ENCODE measurements at places on chromosomes 4 and X.
A peak's percentile ranks its signal among the peaks of the same experiment; 100 is the strongest.

DNA sequence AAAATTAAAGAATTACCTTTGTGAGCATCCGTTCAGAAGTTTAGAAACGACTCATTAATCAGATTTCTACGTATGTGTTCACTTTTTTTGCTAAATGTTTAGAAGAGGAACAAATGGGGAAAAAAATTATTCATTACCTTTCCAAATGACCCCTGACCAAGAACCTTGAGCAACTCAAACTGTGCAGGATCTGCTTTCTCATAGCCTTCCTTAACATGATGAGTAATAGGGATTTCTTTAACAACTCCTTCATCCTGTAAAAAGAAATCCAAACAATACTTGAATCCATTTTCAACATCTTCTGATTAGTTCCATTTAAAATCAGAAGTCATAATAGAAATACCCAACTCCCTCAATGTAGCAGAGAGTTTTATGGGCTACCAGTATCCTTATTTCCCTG is 32.1 kb downstream of the RPS6KA6 start:
- DNase-seq: no peak

GRCh38 chr4:81136161-81136905 is 78.7 kb downstream of the PRKG2 start:
- DNase-seq: no peak

DNA sequence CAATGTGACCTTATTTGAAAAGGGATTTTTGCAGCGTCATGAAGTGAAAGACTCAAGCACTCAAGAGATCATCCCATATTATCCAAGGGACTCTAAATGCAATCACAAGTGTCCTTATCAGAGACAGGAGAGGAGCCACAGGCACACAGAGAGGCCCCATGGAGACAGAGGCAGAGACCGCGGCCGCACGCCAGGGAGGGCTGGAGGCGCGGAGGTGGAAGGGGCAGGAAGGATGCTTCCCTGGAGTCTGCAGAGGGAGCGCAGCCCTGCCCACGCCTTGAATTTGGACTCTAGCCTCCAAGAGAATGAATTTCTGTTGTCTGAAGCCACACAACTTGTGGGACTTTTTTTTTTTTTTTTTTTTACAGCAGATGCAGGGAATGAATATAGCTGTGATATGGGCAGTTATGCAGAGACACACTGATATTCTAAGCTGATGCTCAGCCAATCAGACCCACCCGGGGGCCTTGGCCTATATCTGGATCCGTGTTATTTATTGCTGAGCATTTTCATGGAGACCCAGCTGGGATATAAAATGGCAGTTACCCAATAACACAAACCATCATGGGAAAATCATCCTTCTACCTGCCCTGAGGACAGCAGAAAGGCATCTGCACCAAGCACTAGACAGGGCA is 244.8 kb upstream of the PSAPL1 start:
- DNase-seq: no peak

DNA sequence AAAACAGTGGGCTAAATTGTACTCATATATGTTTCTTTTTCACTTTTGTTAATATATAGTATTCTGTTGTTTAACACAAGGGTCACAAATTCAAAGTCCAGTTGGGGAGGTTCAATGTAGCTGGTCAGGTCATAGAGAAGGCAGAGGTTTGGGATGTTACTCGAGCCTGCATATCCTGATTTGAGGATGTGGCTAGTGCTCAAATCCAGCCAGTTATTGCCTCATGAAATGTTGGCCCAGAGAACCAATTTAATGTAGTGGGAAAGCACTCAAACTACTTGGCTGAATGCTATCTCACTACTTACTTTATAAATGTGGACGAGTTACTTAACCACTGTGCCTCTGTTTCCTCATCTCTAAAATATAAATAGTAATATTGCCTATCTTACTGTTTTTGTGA is 12.5 kb downstream of the USO1 start:
- no peak for DNase-seq

DNA sequence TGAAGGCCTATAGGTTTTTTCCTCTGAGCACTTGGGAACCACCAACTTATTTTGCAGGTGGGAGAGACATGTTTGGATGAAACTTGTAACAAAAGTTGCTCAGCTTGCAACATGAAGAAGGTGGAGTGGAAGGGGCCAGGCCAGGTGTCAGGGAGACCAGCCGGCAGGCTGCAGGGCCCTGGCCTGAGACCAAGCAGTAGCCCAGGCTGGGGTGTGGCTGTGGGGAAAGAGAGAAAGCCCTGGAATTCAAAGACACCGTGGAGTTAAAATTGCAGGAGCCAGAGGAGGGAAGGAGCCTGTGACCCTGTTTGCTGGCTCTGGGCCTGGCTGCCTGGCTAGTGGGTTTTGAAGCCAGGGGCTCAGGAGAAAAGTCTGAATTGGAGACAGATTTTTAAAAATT is 43.4 kb downstream of the EFNB1 start:
- DNase-seq: no peak

- no peak for DNase-seq
Observed at GRCh38 chr4:44553180-44553579, 98.2 kb downstream of the YIPF7 start.

GRCh38 chr4:83504996-83505395 is 20.1 kb upstream of the ABRAXAS1 start:
- DNase-seq: no peak

GRCh38 chr4:46952451-46952850 is 40.9 kb downstream of the GABRA4 start:
- DNase-seq: no peak

DNA sequence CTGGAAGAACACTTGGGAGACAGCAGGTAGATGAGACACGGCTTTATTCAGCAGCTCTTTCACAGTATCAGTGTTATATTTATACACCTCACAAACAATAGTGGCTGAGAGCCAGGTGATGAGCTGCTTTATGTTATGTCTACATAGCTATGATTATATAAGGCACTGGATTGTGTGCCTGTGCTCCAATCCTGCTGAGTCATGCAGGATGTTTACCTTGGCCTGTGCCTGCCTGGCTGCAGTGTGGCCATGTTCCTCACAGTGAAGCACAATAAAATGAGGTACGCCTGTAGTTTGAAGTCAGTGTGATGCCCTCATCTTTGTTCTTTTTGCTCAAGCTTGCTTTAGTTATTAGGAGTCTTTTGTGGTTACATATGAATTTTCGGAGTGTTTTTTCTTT is 31.3 kb downstream of the CXCL13 start:
- no peak for DNase-seq

DNA sequence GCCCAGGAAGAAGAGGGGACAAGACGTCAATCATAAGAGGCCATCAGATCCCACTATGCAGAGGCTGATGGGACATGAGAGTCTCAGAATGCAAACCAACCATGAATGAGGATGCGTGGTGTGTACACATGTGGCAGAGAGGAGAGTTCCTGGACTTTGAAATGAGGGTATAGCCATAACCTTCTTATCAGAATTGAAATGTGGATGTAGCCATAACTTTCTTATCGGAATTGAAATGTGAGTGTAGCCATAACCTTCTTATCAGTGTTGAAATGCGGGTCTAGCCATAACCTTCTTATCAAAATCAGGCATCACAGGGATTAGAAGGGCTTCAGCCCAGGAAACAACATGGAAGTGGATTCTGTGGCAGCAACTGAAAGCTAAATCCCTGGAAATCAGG is 415.5 kb upstream of the FAT1 start:
- DNase-seq: no peak

- DNase-seq: no peak
Observed at GRCh38 chr4:159027535-159027934, 75.3 kb upstream of the RAPGEF2 start.

- DNase-seq: no peak
Observed at GRCh38 chrX:148610328-148610698, 109.9 kb downstream of the AFF2 start.

GRCh38 chr4:114249561-114249960 is 270.1 kb upstream of the ARSJ start:
- no peak for DNase-seq

- DNase-seq: no peak
Observed at GRCh38 chr4:38615847-38616246, 48.2 kb upstream of the KLF3 start.

DNA sequence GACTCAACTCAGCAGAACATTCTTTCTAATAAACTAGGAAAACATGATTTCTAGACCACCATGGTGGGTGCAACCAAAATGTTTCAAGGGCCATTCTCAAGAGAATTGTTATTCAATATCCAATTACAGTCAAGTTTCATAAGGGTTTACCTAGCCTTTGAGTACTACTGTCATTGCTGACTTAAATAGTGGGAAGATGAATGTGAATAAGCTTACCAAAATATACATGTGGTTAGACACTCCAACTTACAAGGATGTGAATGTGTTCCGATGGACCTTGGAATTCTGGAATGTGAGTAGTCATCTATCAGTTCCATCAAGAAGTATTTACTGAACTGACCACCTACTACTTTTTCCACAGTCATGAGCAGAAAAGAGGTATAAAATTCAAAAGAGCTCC is 16.9 kb downstream of the SH3RF1 start:
- DNase-seq: no peak

DNA sequence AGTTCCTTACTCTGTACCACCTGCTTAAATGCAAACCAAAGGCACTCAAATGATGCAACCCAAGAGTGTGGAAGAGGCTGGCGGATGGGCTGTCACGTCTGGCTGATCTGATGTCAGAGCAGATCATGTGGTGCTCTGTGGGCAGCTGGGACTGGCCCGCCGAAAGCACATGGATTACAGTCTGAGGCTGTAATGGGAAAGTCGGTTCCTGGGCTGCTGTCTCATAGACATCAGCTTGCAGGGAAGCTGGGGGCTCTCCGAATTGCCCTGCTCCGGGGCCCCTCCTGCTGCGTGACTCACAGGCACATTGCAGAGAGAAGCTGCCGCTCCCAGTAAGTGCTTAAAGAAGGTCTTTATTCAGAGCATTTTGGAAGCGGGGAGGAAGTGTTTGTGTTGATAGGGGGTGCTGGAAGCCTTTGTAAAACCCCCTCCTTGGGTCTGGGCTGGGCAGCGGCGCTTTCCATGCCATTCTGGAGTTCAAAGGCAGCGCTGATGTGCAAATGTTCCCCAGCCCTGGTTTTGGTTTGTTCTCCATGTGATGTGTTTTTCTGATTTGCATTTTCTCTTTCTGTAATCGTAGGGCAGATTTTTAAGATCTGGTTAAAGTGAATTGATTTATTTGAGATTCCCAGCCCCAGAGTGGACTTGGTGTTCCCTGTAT is 181.1 kb downstream of the LARP7 start:
- DNase-seq: peak; percentile 49

- DNase-seq: no peak
Observed at GRCh38 chr4:28109801-28110200, 1249.2 kb downstream of the STIM2 start.

GRCh38 chr4:101774807-101775206 is 15.7 kb upstream of the BANK1 start:
- no peak for DNase-seq

DNA sequence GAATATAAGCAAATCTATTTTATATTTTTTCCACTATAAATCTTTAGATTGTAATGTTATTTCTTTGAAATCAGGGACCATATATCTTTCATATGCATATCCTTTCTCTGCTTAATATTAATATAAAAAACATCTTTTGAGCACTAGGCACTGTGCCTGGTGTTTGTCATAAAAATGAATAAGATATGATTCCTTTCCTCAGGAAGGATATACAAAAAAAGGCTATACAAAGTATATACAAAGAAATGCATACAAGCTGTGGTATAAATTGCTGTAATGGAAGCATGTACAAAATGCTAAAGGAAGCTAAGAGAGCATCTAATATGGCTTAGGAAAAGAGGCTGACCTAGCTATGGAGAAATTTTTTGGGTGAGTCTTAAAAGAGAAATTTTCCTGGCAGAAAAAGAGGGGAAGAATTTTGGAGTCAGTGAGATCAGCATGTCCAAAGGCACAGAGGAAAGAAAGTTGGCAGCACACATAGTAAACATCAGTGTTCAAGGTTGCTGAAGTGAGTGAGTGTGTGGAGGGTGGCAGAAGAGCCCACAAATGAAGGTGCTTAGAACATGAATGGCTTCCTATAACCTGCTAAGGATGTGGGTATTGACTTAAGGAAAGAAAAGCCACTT is 500.0 kb downstream of the SPRY1 start:
- no peak for DNase-seq

DNA sequence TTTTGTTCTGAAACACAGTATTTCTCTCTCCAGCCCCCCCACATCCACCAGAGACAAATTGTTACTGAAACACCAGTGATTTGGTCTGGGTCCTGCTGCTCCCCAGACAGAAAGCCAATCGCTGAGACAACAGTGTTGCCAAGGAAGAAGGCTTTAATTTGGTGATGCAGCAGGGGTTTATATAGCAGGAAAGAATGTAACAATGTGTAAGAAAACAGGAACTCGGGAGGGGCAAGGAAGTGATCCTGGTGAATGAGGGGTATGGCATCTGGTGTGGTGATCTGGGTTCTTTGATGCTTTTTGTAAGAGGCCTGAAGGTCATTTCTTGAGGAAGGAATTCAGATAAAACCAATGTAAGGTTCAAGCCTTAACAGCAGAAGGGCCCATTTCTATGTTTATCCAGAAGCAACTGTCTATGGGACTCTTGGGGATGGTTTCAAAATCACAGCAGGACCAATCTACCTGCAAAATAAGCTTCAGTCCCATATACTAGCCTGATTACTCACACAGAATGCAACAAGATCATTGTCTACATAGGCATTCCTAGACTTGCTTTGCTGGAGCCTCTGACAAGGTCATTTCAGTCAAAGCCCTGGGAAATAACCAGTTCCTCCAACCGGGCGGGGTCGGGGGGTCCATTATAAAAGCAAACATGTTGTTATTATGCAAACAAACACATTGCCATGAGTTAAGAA is 445.2 kb upstream of the ZFP42 start:
- DNase-seq: no peak

GRCh38 chrX:7247346-7247745 is 99.4 kb upstream of the PUDP start:
- no peak for DNase-seq

DNA sequence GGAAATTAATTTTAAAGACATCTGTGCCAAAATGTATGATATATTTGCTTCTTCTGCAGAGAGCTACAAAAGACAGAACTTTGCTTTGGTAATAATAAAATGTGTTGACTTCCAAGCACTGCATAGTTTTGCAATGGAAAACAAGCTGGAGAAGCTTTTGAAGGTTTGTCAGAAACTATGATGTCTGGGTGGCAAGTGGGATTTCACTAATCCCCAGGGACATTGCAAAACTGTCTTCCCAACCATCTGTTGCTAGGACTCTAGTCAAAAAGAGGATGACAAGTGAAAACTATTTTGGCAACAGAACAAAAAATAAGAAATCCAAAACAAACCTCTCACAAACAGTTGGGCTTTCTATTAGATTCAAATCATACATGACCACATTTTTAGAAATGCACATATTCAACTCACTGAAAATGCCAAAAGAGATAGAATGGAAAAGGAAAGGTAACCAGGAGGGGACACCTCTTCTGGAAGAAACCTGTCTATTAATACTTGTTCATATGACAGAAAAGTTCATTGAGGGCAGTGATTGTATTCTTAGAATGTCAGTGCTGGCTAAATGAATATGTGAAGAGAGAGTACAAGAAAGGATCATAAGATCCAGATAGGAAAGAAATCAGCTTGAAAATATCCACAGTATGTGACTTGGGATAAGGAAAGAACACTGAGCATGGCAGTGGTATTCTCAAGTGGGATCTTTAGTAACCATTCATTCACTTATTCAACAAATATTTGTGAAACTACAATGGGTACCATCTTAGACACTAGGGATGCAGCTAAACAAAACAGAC is 228.0 kb downstream of the RASL11B start:
- DNase-seq: no peak
